Activated CD8-positive, alpha-beta memory T cell treated with anti-CD3 and anti-CD28 coated beads for 48 hours (primary cell): ENCODE measurements at places on chromosomes 6 and 20.

DNA sequence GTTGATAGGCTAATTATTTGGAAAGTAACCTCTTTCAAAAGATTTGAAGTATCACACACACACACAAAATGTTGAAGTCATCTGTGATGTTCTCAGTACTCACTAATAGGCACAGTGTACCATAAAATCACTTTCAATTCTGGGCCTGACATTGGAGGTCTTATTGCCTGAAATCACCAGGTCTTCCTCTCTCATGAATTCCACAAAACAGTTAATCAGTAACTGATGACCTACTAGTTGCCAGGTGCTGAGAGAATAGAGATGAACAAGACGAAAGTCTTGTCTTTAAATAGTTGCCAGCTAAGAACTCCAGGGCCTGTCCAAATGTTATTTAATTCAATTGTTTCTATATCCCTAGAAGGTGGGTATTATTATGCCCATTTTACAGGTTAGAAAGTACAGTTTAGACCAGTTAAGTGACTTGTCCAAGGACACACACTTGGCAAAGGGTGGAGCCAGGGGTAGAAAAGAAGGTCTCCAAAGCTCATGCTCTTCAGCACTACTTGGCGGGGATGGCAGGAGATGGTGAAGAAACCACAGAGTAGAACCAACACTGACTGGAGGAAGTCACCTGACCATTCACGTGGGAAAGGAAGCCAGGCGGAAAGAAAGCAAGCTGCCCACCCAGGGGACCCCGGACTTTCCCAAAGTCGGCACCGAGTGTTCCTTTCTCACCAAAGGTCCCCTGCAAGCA is 116.4 kb downstream of the KIF6 start:
- no peak for DNase-seq

- no peak for DNase-seq
These were observed 134.0 kb downstream of the FNDC1 start for GRCh38 chr6:159303159-159303558.

- DNase-seq: no peak
These were observed 1.2 kb upstream of the CD24 start for GRCh38 chr6:106975738-106976064.

GRCh38 chr6:170129691-170130171 is 161.1 kb downstream of the DLL1 start:
- DNase-seq: no peak

GRCh38 chr6:25041485-25042035 is 105.8 kb upstream of the RIPOR2 start:
- DNase-seq: no peak

GRCh38 chr6:52610745-52611355 is 34.0 kb upstream of the TRAM2 start:
- no peak for DNase-seq

DNA sequence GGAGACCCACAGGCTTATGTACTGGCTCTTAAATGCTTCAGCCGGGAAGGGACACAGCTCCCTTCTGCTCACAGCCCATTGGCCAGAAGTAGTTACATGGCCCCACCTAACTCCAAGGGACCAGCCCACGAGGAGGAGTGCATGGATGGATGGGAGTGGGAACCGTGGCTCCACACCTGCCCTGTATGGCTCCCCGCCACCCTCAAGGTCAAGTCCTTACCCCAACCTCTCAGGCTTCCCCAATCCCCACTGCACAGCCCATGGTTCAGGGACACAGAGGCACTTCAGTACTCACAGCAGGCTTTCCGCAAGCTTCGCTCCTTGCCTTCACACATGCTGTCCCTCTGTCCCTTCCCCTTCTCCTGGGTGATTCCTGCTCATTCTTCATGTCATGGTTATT is 137.9 kb upstream of the KCNG1 start:
- no peak for DNase-seq

- DNase-seq: no peak
These were observed 37.0 kb downstream of the SYTL3 start for GRCh38 chr6:158686791-158687381.

- no peak for DNase-seq
These were observed 85.5 kb upstream of the HS3ST5 start for GRCh38 chr6:114428341-114428740.

- DNase-seq: no peak
These were observed 634.7 kb downstream of the MAFB start for GRCh38 chr20:40054311-40054710.

DNA sequence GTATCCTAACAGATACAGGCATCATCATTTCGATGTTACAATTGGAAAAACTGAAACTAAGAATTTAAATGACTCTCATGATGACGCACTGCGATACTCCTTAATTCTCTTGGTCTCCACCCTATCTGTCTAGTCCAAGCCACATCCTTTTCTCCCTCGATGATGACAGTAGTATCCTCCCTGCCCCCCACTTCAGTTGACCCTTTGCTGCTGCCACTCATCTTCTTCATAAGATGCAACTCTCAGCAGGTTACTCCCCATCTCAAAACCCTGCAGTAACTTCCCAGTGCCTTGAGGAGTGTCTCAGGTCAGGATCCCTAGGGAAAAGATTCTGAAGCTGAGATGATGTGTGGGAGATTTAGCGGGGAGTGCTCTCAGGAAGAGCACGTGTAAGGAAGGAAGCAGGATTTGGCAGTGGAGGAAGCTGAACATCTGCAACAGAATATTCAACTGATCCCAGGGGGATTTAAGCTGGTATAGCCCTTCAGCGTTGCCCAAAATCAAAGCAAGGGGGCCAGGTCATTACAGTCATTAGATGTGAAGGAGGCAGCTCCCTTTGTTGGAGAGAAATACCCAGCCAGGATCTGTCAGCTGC is 16.1 kb downstream of the JPH2 start:
- no peak for DNase-seq

DNA sequence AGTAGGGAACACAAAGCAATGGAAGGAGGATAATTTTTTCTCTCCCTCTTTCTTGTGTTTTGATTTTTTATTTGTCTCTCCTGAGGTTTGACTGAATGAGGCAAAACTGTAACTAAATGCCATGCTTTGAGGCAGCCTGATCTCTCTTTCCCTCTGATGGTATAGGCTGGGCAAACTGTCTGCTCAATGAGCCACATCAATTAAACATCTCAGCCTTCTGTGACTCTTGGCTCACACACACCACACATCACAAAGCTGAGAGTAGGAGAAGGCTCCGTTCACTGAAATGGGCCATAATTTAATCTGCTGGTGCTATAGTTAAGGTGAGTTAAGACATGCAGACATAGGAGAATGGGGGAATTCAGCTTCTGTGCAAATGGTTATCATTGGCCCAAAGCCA is 28.1 kb upstream of the SCGN start:
- no peak for DNase-seq

DNA sequence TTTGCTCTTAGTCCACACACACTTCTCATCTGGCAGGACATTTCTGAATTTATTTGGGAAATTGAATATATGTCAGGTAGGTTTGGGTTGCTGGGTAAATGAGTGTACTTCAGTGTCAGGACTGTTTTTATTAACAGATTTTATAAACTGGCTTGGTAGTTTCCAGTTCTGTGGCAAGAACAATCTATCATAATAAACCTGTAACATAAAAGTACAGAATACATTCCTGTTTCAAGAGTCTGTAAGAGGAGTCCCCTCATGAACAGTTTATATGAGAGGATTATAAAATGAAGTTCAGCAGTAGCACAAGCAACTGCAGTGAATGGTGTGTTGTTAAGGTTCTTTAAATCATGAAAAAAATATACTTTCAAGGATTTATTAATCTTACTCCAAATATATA is 81.8 kb downstream of the LAMA2 start:
- DNase-seq: no peak

- no peak for DNase-seq
These were observed 282.8 kb upstream of the FOXQ1 start for GRCh38 chr6:1029141-1029540.

DNA sequence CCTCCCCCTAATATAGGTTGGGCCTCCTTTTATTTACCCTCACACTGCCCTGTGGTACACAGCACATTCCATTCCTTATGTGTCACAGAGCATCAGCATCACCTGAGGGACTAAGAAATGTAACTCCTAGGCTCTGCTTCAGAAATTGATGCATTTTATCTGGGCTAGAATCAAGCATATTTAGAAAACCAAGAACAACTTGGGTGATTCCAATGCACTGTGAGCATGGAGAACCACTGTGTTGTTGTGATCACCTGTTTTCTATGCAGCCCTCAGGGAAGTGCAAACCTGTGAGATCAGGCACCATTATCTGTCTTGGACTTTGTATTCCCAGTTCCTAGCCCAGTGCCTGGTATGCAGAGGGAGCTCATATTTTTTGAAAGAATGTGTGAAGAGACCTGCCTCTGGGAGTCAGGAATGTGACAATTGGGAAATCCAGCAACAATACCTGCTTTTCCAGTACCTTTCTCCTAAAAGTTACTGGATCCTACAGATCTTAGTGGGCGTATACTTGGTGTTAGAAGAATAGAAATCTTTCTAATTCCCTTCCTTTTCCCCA is 7.0 kb downstream of the KAT14 start:
- no peak for DNase-seq

DNA sequence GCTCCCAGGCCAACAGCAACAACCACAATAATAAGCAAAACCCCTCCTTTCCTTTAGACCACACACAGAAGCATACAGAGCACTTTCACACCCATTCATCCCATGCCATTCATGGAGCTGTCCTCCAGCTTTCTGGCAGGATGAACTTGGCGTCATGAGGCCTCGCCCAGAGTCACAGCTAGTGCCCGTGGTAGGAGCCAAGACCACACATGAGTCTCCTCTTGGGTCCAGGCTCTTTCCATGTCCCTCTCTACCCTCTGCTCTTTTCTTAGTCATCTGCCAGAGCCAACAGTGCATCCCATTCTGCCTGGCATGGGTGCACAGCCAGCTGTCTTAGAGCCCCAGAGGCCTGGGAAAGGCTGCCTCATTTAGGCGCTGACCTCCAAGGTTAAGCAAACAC is 1.8 kb upstream of the TGM3 start:
- no peak for DNase-seq

GRCh38 chr20:58403272-58403671 is 14.2 kb downstream of the VAPB start:
- DNase-seq: no peak

- no peak for DNase-seq
These were observed 655.5 kb upstream of the DEFB115 start for GRCh38 chr20:30601974-30602373.

- DNase-seq: no peak
These were observed 71.4 kb upstream of the PRSS16 start for GRCh38 chr6:27176096-27176495.

- DNase-seq: no peak
These were observed 68.8 kb upstream of the ZNFX1 start for GRCh38 chr20:49346682-49347081.

DNA sequence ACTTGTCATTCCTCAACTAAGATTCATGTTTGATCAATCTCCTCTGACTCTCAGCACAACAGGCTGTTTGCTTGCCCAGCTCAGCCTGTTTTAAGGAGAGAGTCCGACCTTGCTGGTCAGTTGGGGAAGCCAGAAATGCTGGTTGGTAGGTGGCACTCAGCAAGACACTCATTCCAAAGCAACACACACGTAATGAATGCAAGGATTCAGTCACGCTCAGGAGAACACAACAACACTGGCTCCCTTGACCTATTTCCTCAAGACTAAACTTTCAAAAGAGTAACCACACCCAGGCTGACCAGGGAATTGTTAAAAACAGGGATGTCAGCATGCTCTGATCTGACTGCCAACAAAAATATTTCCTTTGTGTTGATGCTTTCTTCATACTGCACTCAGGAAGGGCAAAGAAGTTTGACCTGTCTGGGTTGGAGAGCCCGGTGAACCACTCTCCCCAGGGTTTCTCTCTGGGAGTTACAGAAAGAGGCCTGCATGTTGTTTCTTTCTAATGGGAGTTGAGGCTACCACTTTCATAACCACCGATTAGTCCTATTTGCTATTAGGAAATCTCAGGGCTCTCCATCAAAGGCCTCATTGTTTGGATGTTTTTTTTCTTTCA is 25.6 kb upstream of the PREP start:
- DNase-seq: no peak

DNA sequence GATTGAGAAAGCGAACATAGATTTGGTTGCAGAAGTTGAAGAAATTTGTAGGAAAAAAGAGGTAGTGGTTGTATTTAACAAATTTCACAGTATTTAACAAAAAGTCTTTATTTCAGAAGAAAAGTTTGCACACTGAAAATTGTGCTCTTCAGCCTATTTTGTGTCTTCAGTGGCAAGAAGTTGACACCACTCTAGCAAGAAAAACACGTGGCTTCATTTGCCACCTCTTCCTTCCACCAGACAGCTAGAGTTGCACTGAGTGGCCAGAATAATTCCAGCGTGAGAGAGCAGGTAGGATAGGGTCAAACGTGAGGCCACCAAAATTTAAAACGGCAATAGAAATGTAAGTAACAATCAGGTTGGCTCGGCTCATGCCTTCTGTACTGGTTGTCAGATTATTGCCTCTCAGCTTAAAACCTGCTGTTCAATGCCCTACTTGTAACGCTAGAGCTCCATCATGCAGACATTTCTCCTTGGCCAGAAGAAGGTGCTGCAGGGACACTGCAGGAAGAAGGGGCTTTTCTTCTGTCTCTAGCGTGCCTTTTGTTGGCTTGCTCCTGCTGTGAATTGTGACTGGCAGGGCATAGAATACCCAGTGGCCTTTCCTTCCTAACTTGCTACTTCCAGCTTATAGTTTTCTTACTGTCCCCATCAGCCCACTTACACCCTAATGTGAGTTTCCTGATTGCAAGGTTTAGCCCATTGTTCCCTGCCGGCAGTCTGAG is 12.1 kb downstream of the TRAPPC3L start:
- no peak for DNase-seq

- DNase-seq: no peak
These were observed 6.5 kb downstream of the HIVEP2 start for GRCh38 chr6:142938510-142938909.

- no peak for DNase-seq
These were observed 56.0 kb downstream of the CEBPB start for GRCh38 chr20:50246367-50247195.

- no peak for DNase-seq
These were observed 36.6 kb downstream of the IRF4 start for GRCh38 chr6:428047-428603.

DNA sequence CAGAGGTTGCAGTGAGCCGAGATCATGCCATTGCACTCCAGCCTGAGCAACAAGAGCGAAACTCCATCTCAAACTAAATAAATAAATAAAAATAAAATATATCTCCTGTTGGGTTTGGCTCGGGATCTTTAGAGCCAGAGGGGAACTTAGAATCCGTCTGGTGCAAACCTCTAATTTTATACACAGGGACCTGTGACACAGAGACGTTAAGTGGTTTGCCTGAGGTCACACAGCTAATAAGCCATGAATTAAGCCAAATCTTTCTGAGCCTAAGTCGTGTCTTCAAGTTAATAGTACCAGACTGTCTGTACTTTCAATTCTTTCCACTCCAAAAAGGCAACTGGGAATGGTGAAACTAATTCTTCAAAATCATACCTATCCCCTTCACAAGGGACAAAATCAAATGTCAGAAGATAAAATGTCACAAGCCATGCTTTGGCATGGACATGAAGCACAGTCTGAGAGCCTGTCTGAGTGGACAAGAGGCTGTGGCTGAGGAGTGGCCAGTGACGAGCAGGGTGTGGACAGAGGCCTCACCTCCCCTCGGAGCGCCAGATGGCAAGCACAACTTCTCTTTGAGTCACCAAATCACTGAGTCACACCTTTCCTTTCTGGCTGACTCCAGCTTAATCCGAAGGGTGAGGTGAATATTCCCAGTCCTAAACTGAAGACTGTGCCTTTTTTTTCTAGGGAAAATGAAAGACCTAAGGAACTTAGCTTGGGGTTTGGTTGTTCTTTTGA is 177.4 kb downstream of the TFAP2A start:
- DNase-seq: no peak

- no peak for DNase-seq
These were observed 1.4 kb upstream of the NRN1 start for GRCh38 chr6:6008089-6008647.

- DNase-seq: no peak
These were observed 798 bp downstream of the DSP start for GRCh38 chr6:7542065-7542873.

GRCh38 chr20:57724610-57725405 is 15.0 kb upstream of the PMEPA1 start:
- no peak for DNase-seq
